ENCODE measurements at places on chromosomes 12 and 14. TPM values are rescaled to one million over a fixed set of nuclear protein-coding genes. Genes with fewer than 3 reads are reported as not detected.
A peak's percentile ranks its signal among the peaks of the same experiment; 100 is the strongest.

DNA sequence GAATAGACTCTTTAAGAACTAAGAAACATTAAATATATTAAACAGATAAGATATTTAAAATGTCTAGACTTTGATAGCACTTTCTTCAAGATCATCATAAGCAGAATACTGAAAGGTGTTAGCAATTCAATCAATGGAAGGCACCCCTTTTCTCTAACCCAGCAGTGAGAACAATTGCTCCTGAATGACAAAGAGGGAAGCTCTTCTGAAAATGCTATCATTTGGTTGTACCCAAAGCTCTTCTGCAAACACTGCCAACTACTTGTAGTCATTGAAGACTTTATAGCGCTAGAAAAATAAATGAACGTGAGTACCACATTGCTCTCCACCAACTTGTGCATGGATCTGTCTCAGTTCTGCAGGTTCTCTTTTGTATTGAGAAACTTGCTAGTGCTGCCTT, 62.2 kb upstream of the LMO3 start:
- no peak for DNase-seq

ERBB3 gene
- 3.7 TPM for total RNA-seq

DNA sequence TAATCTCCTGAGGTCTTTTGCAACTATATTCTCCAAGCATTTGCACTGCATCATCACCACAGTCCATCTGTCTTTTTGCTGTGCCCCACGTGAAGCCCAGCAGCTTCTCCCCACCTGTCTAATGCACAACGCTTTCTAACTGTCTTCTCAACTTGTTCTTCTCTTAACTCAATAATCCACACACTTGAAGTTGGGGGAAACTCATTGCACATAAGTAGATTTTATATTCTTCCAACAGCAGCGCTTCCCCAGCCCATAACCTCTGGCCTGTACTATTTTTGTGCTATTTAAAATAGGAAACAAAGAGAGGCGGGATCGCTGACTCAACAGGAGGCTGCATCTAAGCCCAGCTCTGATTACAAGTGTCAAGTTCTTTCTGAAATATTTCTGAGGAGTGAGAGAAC, 226.7 kb downstream of the GXYLT1 start:
- peak; percentile 14 for DNase-seq

GRCh38 chr14:99575043-99576023, 28.7 kb downstream of the CCDC85C start:
- DNase-seq = peak; percentile 86

RPGRIP1 gene
- not detected for total RNA-seq

Data from MCF 10A (cell line).